ENCODE measurements at places on chromosomes 16 and 17.

DNA sequence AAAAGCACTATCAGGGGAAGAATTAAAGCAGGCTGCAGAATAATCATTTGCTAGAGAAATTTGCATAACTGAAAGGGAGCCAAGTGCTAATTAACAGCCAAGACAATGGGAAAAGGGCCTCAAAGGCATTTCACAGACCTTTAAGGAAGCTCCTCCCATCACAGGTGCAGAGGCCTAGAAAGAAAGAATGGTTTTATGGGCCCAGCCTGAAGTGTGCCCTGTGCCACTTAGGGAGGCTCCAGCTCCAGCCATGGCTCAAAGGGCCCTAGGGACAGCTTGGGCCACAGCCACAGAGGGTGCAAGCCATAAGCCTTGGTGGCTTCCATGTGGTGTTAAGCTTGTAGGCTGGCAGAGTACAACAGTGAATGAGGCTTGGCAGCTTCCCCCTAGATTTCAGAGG, 50.1 kb downstream of the RNF112 start:
- H3K4me3 ChIP-seq: no peak overlapping the region
- no peak for DNase-seq
- H3K27ac ChIP-seq: no peak overlapping the region
- no peaks in the 10 kb centered on the region for H3K36me3 ChIP-seq

GRCh38 chr16:47142486-47142820, 1.3 kb downstream of the NETO2 start:
- peak overlapping the region; percentile 70 for H3K4me3 ChIP-seq
- H3K4me1 ChIP-seq: peaks cover 28% of the 10 kb centered on the region
- H3K36me3 ChIP-seq: no peaks in the 10 kb centered on the region
- H3K27me3 ChIP-seq: peaks cover 36% of the 10 kb centered on the region
- no peak overlapping the region for H3K27ac ChIP-seq

DNA sequence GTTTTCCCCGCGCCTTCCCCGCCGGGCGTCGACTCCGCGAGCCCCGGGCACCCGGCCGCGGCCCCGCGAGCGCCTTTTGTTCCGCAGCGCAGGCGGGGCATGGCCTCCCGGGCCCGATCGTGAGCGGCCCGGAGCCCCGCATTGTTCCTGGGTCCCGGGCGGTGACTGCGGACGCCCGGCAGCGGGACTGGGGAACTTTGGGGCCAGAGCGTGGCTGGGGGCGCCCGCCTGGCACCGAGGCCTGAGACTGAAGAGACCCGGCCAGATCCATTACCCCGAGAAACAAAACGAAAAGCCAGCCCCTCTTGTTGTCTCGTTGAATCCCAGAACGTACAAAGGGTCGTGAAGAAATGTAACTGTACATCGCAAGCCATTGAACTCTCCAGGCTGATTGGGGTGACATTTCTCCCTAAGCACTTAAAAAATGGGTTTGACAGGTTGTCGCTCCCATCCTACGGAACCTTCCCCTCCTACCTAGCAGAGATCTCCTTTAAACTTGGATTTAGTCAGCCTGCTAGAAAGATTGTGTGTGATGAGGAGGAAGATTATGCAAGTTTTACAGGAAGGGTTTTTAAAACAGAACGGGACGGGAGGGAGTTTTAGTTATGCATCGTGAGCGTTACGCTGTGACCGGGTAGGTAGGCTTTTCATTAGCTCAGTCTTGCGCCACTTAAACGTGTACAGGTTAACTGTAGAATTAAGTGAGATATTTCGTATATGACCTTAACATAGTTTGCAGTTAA, 825 bp downstream of the METTL9 start:
- H3K4me3 ChIP-seq: peak overlapping the region; percentile 86
- peaks cover 9% of the 10 kb centered on the region for H3K36me3 ChIP-seq
- no peak for DNase-seq
- no peaks in the 10 kb centered on the region for H3K27me3 ChIP-seq

GRCh38 chr17:2854143-2855055, 58.2 kb downstream of the RAP1GAP2 start:
- peak overlapping the region; percentile 73 for H3K4me3 ChIP-seq
- peaks cover 79% of the 10 kb centered on the region for H3K27me3 ChIP-seq
- no peak overlapping the region for H3K27ac ChIP-seq
- peaks cover 2% of the 10 kb centered on the region for H3K36me3 ChIP-seq

- no peaks in the 10 kb centered on the region for H3K4me1 ChIP-seq
- H3K27ac ChIP-seq: no peak overlapping the region
- DNase-seq: no peak
- H3K4me3 ChIP-seq: no peak overlapping the region
Measured at GRCh38 chr16:65658787-65659220, 536.9 kb upstream of the CDH11 start.

GRCh38 chr16:68658341-68658973, 13.3 kb downstream of the CDH3 start:
- no peak overlapping the region for H3K27ac ChIP-seq
- peaks cover 13% of the 10 kb centered on the region for H3K27me3 ChIP-seq
- DNase-seq: no peak
- H3K36me3 ChIP-seq: no peaks in the 10 kb centered on the region
- H3K4me3 ChIP-seq: no peak overlapping the region

- no peak overlapping the region for H3K27ac ChIP-seq
- H3K4me1 ChIP-seq: no peaks in the 10 kb centered on the region
- H3K4me3 ChIP-seq: no peak overlapping the region
- H3K27me3 ChIP-seq: peaks cover 6% of the 10 kb centered on the region
- no peaks in the 10 kb centered on the region for H3K36me3 ChIP-seq
Measured at GRCh38 chr16:16960785-16961184, 510.0 kb downstream of the XYLT1 start.

- DNase-seq: no peak
- H3K4me3 ChIP-seq: no peak overlapping the region
- no peak overlapping the region for H3K27ac ChIP-seq
- peaks cover 33% of the 10 kb centered on the region for H3K27me3 ChIP-seq
Measured at GRCh38 chr17:65259696-65260485, 122.7 kb downstream of the RGS9 start.

DNA sequence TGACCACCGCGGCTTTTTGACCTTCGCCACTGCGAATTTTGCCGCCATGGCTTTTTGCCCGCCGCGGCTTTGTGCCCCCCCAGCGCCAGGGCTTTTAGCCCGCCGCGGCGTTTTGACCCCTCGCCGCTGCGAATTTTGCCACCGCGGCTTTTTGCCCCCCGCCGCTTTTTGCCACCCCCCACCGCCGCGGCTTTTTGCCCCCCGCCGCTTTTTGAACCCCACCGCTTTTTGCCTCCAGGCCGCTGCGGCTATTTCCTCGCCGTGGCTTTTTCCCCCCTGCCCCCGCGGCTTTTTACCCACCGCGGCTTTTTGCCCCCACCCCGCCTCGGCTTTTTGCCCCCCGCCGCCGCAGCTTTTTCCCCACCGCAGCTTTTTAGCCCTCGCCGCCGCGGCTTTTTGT, 134.8 kb upstream of the TP53TG3C start:
- DNase-seq: no peak
- H3K36me3 ChIP-seq: no peaks in the 10 kb centered on the region
- no peaks in the 10 kb centered on the region for H3K4me1 ChIP-seq

- H3K36me3 ChIP-seq: no peaks in the 10 kb centered on the region
- H3K4me3 ChIP-seq: no peak overlapping the region
- peak; percentile 70 for DNase-seq
- peaks cover 30% of the 10 kb centered on the region for H3K4me1 ChIP-seq
- H3K27me3 ChIP-seq: peaks cover 11% of the 10 kb centered on the region
- H3K27ac ChIP-seq: no peak overlapping the region
Measured at GRCh38 chr17:4566785-4567184, 6.4 kb upstream of the GGT6 start.

DNA sequence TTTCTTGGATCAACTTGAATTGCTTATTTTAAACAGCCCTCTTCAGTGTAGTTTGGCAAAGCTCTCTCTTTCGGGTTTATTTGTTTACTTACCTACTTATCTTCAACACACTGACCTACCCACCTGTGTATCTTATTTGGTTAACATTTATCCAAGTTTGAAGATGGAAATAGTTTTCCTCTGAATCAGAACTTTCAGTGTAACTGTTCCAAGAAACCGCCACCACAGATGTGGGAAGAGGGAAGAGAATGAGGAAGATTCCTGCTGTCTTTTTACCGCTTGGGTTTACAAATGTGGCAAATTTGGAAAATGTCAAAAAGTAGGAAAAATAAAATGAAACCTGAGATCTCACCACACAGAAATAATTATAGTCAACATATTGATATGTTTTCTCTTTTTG, 115.8 kb downstream of the MSI2 start:
- H3K27me3 ChIP-seq: no peaks in the 10 kb centered on the region
- no peak overlapping the region for H3K27ac ChIP-seq
- peaks cover 13% of the 10 kb centered on the region for H3K36me3 ChIP-seq
- DNase-seq: no peak
- no peak overlapping the region for H3K4me3 ChIP-seq

- no peak for DNase-seq
- no peak overlapping the region for H3K27ac ChIP-seq
- H3K27me3 ChIP-seq: no peaks in the 10 kb centered on the region
- H3K4me3 ChIP-seq: no peak overlapping the region
- H3K4me1 ChIP-seq: peaks cover 7% of the 10 kb centered on the region
Measured at GRCh38 chr17:63659850-63660249, 37.6 kb downstream of the MAP3K3 start.

DNA sequence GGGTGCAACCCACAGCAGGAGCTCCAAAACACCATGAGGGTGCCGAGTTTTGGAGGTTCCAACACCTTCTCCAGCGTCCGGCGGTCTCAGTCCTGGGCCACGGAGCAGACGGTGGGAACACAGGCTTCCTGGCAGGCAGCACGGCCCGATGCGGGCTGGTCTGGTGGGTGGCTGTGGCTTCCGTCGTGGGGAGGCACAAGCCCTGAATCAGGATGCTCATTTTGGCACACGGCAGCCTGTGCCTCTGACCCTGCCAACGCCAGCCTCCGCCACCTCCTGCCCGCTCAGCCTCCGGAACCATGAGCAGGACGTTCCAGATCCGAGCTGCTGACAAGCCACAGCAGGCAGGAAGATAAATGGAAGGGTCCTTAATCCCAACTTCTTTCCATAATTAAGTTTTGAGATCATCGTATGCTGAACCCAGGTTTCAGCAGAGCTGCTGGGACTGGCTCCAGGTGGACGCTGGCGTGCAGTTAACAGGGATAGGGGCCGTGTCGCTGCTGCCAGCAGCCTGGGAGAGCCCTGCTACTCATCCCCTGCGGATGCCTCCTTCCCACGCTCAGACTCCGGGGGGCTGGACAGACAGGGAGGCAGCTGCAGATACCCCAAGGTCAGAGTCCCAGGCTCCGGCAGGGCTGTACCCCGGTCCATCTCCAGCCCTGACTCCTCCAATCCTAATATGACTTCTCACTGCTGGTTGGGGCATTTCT, 136.6 kb downstream of the ENGASE start:
- no peak overlapping the region for H3K4me3 ChIP-seq
- no peaks in the 10 kb centered on the region for H3K36me3 ChIP-seq
- peaks cover 32% of the 10 kb centered on the region for H3K27me3 ChIP-seq
- DNase-seq: no peak
- H3K27ac ChIP-seq: no peak overlapping the region

- H3K4me1 ChIP-seq: peaks cover 10% of the 10 kb centered on the region
- H3K27me3 ChIP-seq: no peaks in the 10 kb centered on the region
- peaks cover 18% of the 10 kb centered on the region for H3K36me3 ChIP-seq
- no peak for DNase-seq
- no peak overlapping the region for H3K27ac ChIP-seq
- no peak overlapping the region for H3K4me3 ChIP-seq
Measured at GRCh38 chr17:51154176-51154575, 817 bp downstream of the NME1 start.

GRCh38 chr17:33811004-33811760, 443.9 kb upstream of the CCL2 start:
- no peaks in the 10 kb centered on the region for H3K4me1 ChIP-seq
- no peak overlapping the region for H3K4me3 ChIP-seq
- no peak for DNase-seq
- no peaks in the 10 kb centered on the region for H3K27me3 ChIP-seq

DNA sequence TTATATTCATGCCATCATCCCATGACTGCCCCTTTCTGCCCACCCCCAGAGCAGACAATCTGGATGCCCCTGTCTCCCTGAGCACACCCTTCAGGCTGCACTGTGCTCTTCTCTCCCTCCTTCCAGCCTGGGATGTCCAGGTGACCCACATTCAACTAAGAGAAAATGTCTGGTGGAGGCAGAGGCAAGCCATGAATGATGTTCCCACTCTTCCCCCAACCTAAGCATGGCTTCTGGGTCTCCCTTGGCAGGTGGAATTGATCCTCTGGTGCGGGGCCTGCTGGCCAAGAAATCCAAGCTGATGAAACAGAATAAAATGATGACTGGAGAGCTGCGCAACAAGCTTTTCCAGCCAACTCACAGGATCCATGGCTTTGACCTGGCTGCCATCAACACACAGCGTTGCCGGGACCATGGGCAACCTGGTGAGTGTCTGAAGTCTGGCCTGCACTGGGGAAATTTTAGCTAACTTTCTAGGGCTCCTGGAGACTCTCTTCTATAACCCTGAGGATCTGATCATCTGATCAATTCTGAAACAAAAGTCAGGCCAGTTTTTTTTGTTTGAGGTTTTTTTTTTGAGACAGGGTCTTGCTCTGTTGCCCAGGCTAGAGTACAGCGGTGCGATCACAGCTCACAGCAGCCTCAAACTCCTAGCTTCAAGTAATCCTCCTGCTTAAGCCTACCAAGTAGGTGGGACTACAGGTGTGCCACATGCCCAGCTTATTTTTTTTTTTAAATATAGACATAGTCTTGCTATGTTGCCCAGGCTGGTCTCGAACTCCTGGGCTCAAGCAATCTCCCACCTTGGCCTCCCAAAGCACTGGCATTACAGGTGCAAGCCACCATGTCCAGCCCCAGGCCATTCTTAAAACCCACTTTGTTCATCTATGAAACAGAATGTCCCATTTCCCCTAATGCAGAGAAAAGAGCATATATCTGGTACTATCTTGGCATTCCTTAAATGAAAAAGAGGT, 14.5 kb downstream of the MPO start:
- H3K36me3 ChIP-seq: no peaks in the 10 kb centered on the region
- H3K27ac ChIP-seq: no peak overlapping the region
- H3K4me1 ChIP-seq: no peaks in the 10 kb centered on the region
- DNase-seq: no peak

- H3K4me3 ChIP-seq: no peak overlapping the region
- H3K36me3 ChIP-seq: peaks cover 26% of the 10 kb centered on the region
- no peaks in the 10 kb centered on the region for H3K27me3 ChIP-seq
- H3K4me1 ChIP-seq: peaks cover 74% of the 10 kb centered on the region
- peak overlapping the region; percentile 61 for H3K27ac ChIP-seq
- DNase-seq: no peak
Measured at GRCh38 chr16:11099672-11100205, 155.4 kb downstream of the CLEC16A start.

GRCh38 chr17:9370467-9370866, 205.2 kb downstream of the STX8 start:
- no peak overlapping the region for H3K27ac ChIP-seq
- H3K4me3 ChIP-seq: no peak overlapping the region
- no peaks in the 10 kb centered on the region for H3K4me1 ChIP-seq
- H3K27me3 ChIP-seq: no peaks in the 10 kb centered on the region
- DNase-seq: no peak

- H3K4me3 ChIP-seq: peak overlapping the region; percentile 33
- H3K27me3 ChIP-seq: peaks cover 90% of the 10 kb centered on the region
- H3K27ac ChIP-seq: no peak overlapping the region
- DNase-seq: no peak
- H3K36me3 ChIP-seq: no peaks in the 10 kb centered on the region
Measured at GRCh38 chr17:39737206-39737759, 455 bp upstream of the GRB7 start.

GRCh38 chr16:54930005-54930868, at the start of gene IRX5:
Gene IRX5 (plus strand): TSS chr16:54930865. CDS start chr16:54931199, 334 bp downstream.
- peaks cover 82% of the 10 kb centered on the region for H3K27me3 ChIP-seq
- H3K27ac ChIP-seq: peak within 1 kb of the TSS; percentile 84
- H3K4me1 ChIP-seq: peaks cover 32% of the 10 kb centered on the region
- peak; percentile 54 for DNase-seq
- H3K36me3 ChIP-seq: peaks cover 15% of the 10 kb centered on the region

Data from activated naive CD4-positive, alpha-beta T cell treated with anti-CD3 and anti-CD28 coated beads, Interleukin-2, amount 10 ng/mL, durations not matched to agents 7 days and 5 days (primary cell).